ENCODE measurements at places on chromosomes 6 and 20.

DNA sequence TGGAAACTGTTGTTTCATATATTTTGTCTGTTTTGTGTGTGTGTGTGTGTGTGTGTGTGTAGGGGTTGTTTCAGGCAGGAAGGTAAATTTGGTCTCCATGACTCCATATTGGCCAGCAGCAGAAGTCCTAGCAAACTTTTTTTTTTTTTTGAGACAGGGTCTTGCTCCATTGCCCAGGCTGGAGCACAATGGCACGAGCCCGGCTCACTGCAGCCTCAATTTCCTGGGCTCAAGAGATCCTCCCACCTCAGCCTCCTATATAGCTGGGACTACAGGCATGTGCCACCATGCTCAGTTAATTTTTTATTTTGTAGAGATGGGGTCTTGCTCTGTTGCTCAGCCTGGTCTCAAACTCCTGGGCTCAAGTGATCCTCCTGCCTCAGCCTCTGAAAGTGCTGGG, 75.8 kb downstream of the PRDM1 start:
- DNase-seq: no peak

DNA sequence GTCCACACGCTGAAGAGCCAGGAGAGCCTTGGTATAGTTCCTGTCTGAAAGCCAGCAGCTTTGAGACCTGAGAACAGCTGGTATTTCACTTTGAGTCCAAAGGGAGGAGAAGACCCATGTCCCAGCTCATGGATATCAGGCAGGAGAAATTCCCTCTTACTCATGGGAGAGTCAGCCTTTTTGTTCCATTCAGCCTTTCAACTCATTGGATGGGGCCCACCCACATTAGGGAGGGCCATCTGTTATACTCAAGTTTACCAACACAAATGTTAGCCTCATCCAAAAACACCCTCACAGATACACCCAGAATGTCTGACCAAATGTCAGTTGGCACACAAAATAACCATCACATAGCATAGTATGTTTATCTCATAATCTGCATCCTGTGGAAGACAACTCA, 80.1 kb downstream of the GMDS start:
- DNase-seq: no peak

- no peak for DNase-seq
These were observed 163.4 kb upstream of the CEP162 start for GRCh38 chr6:84390851-84391250.

DNA sequence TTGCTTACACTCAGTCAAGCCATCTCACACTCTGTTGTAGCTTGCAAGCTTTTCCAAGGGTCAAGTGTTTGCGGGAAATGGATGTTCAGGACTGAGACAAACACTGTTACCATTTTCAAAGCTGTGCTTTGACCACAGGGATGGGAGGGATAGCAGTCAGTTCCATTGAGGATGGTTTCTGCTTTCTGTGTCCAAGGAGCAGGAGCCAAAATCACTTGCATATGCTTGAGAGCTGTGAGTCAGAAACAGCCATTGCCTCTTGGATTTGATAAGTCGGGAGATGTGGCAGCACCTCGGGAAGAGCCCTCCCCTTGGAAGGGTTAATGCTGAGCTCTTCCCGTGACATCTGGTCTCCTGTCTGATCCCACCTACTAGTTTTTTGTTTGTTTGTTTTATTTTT, 85.2 kb downstream of the TCP11 start:
- no peak for DNase-seq

DNA sequence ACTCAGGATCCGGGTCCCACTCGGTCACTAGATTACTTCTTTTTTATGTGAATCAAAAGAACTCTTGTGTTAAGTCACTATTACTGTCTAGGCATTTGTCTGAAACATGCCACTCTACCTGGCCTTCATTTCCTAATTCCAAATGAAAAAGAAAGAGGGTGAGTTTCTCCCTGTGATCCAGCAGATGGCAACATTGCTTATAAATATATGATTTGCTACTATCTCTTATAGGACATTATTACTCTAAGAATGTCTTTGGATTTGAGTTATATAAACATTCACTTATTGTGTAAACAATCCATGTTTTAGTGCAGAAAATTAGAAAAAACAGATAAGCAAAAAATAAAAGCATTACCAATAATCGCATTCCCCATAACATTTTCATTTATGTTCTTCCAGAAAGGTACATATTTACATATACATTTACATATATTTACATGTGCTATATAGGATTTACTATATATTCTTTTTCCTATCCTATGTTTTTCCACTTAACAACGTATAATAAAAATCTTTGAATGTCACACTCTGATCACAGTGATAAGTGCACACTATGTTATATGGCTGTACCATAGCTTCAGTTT, 66.9 kb downstream of the FAXC start:
- peak; percentile 49 for DNase-seq

DNA sequence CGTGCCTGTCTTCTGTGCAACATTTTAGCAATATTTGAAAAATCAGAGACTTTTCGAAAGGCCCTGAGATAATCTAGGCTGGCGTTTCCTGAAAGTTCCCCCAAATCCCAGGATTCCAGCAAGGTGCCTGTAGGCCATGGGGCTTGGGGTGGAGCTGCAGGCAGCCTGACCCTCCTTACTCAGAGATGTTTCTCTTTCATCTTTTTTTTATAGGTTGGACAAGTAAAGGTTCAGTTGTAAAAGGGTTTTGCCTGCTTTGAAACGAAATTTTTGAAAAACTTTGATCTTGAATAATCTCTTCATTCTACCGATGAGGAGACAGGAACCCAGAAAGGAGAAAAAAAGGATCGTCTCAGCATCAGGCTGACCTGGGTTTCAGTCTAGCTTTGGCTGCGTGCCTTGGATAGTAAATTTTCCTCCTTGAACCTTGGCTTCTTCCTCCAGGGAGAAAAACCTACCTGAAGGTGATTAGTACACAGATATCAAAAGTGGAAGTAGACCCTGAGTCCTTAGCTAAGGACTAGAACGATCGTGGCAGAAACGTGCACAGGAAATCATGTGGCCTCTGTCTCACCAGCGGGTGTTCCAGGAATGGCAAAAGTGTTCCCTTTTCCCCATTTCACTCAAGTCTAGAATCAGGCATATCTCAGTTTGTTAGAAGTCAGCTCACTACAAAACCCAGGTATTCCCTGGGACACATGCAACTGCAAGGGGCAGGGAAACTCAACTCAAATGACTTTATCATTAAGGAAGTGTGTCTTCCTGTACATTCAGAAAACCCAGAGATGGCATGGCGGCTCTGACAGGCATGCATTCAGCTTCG, 128.2 kb upstream of the PTPN1 start:
- DNase-seq: no peak

DNA sequence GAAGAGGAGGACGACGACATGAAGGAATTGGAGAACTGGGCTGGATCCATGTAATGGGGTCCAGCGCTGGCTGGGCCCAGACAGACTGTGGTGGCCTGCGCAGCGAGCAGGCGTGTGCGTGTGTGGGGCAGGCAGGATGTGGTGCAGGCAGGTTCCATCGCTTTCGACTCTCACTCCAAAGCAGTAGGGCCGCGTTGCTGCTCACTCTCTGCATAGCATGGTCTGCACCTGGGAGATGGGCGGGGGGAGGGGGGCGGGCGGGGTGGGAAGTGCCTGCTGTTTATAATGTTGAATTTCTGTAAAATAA, 42.3 kb downstream of the CHMP4B start:
- DNase-seq: no peak

DNA sequence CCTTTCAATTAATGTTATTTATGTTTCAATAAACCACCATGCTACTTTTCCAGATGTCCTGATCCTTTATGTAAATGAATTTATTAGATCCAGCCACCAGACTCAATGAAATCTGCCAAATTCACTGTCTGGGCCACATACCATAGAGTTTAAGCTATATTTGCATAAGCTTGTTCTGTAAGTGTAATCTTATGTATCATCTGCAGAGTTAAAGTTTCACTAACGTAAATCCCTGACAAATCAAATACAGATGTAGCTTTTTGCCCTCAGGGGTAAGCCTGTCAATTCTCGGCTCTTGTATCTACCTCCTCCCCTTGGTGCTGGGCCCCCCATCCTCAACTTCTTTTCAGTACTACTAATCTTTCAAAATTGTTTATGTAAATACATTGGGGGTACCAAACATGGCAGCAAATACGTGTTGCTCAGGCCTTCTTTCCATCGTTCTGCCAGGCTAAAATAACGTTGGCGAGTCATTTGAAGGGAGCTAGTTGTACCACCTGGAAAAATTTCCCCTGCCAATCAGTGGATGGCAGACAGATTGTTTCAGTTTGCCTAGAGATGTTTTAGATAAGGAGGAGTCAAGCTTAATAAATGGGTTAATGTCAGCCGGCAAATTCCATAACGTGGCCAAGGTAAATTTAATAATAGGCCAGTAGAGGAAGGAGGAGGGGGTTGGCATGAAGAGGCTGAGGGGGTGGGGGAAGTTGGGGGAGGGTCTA, 79.6 kb downstream of the RPS12 start:
- no peak for DNase-seq

- DNase-seq: no peak
These were observed 2.4 kb downstream of the SYNE1 start for GRCh38 chr6:152634773-152635172.
